Stimulated activated CD4-positive, alpha-beta T cell treated with anti-CD3 and anti-CD28 coated beads, Interleukin-1b, Interleukin-23, amount 100 ng/mL, for 1 hour (primary cell): ENCODE measurements at places on chromosomes 6 and 20.

DNA sequence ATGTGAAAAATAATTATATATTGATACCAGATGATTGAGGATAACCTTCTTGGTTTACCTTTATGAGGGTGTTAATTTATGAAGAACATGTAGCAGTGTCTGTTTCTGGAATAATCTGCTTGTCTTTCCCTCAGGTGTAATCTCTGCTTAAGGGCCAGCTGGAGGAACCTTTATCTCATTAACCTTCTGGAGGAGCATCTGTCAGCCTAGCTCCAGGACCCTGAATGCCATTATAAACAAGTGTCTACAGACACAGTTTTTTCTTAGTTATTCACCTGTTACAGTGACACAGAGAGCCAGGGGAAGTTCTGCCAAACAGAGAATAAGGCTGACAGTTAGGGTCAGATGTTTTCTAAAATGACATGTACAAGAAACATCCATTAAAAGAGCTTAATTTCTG is at the start of gene IMPG1:
IMPG1 (minus strand) TSS at position 101 of the 400 bp plus-strand sequence. CDS start 174 bp downstream, outside the sequence.
- no peak for DNase-seq

- no peak for DNase-seq
Measured at GRCh38 chr6:85640821-85641220, 1.9 kb downstream of the SYNCRIP start.

GRCh38 chr6:159935633-159936032 is 33.2 kb upstream of the IGF2R start:
- DNase-seq = no peak

GRCh38 chr6:112296122-112296521 is 41.8 kb upstream of the LAMA4 start:
- no peak for DNase-seq

- no peak for DNase-seq
Measured at GRCh38 chr6:31922942-31923341, 4.6 kb upstream of the C2 start.

- DNase-seq = no peak
Measured at GRCh38 chr20:24135781-24136180, 147.2 kb upstream of the GGTLC1 start.
